ENCODE measurements at places on chromosomes 3 and 15.

DNA sequence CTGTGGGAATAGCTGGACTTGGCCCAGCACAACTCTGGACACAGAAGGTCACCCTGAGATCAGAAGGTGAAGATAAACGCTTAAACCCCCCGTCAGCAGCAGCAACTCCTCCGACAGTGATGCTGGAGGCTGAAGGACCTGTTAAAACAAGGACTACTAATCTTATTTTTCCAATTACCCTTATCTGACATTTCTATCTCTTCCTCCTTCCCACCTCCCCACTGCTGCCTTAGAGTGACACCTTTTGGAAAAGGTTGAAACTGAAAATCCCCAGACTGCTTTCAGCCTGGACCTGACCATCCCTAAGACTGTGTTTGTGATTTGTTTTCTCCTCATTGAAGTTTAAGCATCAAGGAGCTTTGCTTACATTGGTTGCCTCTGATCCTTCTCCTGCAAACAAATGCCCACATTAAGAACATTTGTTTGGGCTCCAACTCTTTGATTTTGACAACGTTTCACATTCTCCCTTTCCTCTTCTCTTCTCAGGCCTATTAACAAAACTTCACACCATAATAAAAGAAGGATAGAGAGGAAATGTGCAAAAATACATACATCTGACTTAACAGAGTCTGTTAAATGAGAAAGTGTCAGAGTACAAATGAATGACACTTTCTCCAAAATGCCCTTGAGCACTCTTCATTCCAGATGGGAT is 410.6 kb upstream of the WNT5A start:
- DNase-seq, result no peak

GRCh38 chr3:26118165-26118564 is 328.3 kb downstream of the OXSM start:
- DNase-seq, result no peak

DNA sequence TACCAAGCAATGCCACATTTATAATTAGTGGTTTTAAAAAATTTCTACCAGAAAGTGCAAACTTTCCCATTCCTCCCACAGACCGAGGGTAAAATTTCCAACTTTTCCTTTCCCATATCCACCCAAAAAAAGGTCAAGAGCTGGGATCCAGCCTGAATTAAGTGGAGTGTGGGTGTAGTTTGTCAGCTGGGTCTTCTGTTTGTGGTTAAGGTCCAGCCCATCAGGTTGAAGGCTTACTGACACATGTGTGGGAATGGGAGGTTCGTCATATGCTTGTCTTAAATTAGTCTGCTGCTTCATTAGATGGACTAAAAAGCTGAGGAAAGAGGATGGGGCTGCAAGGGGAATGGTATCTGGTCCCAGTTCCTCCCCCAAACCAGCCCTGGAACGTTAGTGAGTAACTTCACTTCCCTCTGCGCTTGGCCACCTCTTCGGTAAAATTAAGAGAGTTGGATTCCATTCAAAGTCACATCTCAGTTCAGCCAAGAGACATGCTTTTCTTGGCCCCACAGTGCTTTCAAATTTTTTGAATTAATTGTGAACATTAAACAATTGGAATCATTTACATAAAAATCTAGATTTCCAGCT is 59.0 kb upstream of the PLCL2 start:
- no peak for DNase-seq

DNA sequence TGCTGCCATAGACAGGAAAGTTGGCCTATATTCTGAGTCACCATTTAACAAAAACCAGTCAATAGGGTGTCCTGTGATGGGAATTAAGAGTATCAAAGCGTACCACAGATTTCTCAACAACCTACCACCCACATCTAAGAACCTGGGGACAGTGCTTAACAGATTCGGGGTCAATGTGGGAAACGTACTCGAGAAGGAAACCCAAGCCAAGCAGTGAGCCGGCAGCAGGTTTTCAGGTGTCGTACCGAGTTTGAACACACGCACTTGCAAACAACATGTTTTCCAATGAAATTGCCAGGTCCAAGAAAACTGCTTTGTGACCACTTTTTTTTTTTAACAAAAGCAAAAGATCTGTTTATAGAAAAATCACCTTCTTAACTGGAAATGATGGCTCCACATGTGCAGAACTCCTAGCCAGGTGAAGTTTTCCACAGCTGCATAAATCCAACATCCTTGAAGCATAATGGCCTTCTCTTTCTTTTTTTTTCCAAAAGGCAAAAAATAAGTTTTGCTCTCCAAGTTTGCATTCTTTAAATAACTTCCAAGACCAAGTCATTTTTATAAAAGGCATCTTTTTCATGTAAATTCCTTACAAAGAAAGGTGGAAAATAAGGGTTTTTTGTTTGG is 45.7 kb downstream of the ADAMTS17 start:
- DNase-seq, result no peak

DNA sequence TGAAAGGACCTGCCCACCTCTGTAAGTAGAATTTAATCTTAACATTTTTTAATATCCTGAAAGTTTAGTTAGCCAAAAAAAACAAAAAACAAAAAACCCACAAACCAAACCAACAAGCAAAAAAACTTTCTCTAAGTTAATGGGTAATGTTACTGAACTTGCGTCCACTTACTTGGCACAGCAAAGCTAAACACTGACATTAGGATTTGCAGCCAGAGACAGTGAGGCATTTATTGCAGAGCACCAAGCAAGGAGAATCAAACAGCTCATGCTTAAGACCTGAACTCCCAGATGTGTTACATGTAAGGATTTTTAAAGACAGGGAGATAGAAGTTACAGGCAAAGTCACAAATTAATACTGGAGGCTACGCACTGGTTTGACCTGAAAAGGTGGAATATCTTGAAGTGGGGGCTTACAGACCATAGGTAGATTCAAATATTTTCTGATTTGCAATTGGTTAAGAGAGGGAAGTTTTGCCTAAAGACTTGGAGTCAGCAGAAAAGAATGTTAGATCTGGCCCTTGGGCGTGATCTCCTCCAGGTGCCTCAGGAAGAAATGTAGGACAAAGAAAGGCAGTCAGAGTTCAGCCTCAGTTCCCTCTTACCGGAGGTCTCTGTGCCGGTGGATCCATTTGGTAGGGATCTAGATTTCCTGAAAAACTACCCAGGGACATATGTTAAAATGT is 205.0 kb downstream of the ADAMTSL3 start:
- no peak for DNase-seq

DNA sequence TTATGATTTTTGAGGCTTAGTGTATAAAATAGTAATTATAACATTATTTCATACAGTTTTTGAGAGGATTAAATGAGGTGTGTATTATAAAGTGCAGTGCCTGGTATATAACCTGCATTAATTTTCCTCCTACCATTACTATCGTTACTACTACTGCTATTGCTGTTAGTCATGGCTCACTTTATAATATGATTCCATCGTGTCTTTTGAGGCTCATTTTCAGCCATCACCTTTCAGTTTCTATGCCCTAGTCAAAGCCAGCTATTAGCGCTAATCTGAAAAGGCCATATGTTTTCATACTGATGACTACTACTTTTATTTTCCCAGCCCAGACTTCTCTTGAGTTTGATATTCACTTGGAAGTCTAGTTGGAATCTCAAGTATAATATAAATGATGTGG is 5.5 kb downstream of the MEF2A start:
- no peak for DNase-seq

DNA sequence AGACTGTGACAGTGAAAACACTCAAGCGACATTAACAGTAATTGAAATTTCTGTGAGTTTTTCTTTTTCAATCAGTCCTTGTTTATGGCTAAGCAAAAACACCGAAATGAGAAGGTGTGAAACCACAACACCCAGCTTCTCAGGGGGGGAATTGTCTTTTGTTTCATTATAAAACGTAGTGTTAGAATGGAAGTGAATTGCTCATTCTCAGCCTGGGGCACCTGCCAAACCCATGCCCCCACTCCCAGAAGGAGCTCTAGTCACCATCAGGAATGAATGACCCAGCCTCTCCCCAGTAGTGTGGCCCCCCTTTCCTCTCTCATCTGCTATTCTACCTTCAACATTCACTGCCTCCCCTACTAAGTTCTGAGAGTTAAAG is 185.8 kb upstream of the CFAP20DC start:
- DNase-seq, result no peak

DNA sequence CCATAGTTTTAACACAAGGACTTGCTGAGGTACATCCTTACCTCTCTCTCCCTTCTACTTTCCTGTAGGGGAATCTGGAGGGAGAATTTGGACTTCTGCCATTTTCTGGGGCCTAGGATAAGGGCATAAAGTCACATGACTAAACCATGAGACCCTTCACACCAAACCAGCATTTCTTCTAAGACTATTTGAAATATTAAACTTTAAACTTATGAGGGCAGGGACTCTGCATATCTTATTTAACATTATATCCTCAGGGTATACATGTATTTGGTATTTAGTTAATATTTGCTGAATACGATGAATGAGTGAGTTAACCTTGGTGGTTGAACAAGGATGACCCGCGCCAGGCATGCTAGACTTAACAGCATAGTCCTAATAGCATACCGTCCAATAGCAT is 63.4 kb downstream of the USP13 start:
- DNase-seq, result no peak

DNA sequence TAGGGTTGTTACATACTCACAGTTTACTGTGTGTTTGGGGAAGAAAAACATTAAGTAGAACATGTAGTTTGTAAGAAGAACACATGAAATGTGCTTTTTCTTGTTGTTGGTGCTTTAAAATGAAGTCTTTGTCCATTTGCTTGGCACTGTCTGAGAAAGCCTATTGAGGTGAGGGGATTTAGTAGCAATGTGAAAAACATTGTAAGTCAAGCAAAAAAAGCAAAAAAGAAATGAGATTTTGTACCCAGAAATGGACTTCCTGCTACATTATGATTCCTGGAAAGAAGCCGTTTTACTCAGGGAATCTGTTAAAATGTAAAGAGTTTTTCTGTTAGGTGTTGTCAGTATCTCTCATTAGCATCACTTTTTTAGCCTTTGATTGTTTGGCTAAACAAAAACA is 59.9 kb downstream of the KAT2B start:
- DNase-seq, result no peak

DNA sequence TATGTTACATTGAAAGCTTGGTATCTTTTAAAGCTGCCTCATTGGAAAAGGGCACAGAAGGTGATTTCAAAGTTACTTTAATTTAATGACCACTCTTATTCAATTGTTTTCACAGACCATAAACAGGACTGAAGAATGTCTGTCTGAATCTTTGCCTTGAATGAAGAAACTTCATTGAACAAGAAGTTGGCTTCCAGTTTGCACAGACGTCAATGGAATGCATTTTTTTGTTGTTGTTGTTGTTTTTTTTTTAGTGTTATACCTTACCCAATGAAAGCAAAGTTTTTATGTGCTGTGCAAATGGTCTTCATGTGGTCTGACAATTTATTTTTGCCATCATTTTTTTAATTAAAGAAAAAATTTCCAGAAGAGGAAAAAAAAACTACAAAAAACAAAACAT is 602.7 kb upstream of the TGFBR2 start:
- DNase-seq, result no peak

GRCh38 chr3:72597756-72598195 is 250.5 kb downstream of the SHQ1 start:
- DNase-seq, result no peak

- no peak for DNase-seq
Measured at GRCh38 chr15:65762914-65763787, 28.9 kb downstream of the DENND4A start.

- no peak for DNase-seq
Measured at GRCh38 chr3:61269435-61269834, 18.2 kb upstream of the FHIT start.

GRCh38 chr15:33515121-33515520 is 204.4 kb downstream of the RYR3 start:
- no peak for DNase-seq

DNA sequence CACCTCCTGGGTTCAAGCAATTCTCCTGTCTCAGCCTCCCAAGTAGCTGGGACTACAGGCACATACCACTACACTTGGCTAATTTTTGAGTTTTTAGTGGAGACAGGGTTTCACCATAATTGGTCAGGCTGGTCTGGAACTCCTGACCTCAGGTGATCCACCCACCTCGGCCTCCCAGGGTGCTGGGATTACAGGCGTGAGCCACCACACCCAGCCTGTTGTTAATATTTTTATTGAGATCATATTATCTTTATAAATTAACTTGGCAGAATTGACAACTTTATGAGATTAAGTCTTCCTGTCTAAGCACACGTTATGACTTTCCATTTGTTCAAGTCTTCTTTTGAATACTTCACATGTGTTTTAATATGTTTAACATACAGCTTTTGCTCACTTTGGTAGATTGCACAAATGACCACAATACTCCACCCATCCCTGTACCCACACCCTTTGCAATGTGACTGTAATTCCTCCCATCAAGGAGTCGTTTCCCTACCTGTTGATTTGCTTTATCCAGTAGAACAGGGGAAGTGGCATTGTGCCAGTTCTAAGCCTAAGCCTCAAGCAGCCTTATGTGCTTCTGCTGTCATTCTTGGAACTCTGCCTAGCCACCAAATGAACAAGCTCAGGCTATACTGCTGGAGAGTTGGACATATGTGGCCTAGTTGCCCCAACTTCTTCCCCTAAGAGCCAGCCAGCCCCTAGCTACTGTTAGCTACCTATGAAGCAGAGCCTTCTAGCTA is 8.2 kb downstream of the XYLB start:
- DNase-seq, result no peak

- no peak for DNase-seq
Measured at GRCh38 chr3:24929521-24929920, 434.9 kb upstream of the THRB start.

GRCh38 chr3:145815707-145816413 is 345.1 kb downstream of the PLOD2 start:
- no peak for DNase-seq

GRCh38 chr3:131795390-131796090 is 239.3 kb downstream of the CPNE4 start:
- DNase-seq, result no peak

DNA sequence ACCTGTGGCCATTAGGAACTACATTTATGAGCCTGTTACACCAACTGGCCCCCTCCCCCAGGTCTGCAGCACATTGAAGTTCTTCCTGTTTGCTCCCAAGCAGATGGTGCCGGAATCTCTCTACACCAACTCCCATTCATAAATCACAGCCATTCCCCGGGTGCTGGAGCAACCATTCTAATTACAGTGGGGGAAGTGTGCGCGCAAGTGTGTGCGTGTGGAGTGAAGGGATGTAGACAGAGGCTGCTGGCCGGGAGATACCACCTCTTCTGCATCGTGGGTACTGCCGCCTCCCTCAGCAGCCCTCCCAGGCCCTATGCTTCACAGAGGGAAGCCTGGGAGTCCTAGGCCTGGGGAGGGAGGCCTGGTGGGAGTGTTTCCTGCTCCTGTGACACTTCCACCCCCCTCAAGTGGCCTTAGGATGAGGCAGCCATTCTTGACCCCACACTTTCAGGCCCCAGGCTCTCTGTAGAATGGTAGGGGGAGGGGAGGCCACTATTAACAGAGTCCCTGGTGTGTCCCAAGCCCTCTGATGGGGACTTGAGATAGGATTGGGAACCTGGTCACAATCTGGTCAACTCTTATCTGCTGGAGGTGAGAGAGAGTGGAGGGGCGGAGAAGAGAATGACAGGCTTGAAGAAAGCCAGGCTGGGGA is 69.1 kb downstream of the MAGEF1 start:
- DNase-seq, result no peak
